Right ventricle myocardium inferior (tissue), 1 donor: ENCODE measurements at places on chromosomes 16 and 17.

GRCh38 chr16:47694543-47694942 lies 233.4 kb downstream of the PHKB start:
- DNase-seq: no peak

DNA sequence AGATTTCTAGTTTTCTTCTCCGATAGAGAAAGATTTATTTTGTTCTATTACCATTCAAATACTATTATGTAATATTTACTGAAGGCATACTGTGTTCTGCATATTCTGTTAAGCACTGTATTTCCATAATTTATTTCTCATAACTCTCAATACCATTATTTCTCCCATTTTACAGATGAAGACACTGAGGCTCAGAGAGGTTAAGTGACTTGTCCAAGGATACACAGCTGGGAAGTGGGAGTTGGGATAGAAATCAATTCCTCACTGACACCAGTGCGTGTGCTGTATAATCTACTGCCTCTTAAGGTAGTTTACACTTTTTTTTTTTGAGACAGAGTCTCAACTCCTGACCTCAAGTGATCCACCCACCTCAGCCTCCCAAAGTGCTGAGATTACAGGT lies 7.4 kb downstream of the NLRC3 start:
- DNase-seq: no peak

DNA sequence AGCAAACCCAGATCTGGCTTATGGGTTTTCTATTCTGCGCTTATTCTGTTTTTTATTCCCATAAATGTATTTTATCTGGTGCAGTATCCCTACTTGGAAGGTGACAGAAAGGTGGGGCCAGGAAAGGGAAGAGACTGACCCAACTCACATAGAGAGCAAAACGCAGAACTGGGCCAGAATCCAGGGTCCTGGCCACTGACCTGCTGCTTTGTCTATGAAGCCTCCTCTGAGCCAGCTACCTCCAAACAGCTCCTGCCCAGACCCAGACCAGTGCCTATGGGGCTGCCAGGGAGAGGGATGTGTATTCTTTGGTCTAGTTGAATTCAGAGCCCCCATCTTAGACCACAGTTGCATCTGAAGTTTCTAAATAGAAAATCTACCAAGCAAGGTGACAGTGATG lies 36.4 kb upstream of the CES5A start:
- DNase-seq: no peak

- DNase-seq: no peak
Measured at GRCh38 chr16:14464192-14464591, 165.9 kb downstream of the PARN start.

- no peak for DNase-seq
Measured at GRCh38 chr16:29686740-29687332, 7.9 kb downstream of the QPRT start.

- DNase-seq: peak; percentile 85
Measured at GRCh38 chr17:38428112-38428642, at the start of gene ARHGAP23. Gene ARHGAP23, plus strand, starts transcription at chr17:38428464. Its CDS starts 22 bp downstream, at chr17:38428486.

DNA sequence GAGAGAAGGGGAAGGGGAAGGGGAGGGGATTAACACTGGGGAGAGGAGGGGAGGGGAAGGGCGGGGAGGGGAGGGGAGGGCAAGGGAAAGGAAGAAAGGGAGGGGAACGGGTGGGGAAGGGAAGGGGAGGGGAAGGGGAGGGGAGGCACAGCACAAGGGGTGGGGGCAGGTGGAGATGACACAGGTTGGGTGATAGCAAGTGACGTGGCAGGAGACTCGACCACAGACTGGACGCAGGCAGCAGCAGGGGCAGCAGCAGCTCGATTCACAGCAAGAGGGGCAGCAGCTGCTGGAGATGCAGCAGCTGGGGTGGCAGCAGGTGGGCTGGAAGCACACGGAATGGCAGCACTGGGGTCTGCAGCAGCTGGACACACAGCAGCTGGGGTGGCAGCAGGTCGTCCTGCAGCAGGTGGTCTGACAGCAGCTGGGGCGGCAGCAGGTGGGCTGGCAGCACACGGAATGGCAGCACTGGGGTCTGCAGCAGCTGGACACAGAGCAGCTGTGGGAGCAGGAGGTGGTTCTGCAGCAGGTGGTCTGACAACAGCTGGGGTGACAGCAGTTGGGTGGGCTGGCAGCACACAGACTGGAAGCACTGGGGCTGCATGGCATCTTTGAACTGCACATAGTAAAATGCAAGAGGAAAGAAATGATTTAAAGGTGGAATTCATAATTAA lies at the start of gene KRTAP4-16:
KRTAP4-16 (minus strand) TSS at position 624 of the 674 bp plus-strand sequence; CDS start at position 624, 0 bp downstream.
- DNase-seq: no peak

- DNase-seq: no peak
Measured at GRCh38 chr16:29974291-29975133, 844 bp downstream of the TAOK2 start.

DNA sequence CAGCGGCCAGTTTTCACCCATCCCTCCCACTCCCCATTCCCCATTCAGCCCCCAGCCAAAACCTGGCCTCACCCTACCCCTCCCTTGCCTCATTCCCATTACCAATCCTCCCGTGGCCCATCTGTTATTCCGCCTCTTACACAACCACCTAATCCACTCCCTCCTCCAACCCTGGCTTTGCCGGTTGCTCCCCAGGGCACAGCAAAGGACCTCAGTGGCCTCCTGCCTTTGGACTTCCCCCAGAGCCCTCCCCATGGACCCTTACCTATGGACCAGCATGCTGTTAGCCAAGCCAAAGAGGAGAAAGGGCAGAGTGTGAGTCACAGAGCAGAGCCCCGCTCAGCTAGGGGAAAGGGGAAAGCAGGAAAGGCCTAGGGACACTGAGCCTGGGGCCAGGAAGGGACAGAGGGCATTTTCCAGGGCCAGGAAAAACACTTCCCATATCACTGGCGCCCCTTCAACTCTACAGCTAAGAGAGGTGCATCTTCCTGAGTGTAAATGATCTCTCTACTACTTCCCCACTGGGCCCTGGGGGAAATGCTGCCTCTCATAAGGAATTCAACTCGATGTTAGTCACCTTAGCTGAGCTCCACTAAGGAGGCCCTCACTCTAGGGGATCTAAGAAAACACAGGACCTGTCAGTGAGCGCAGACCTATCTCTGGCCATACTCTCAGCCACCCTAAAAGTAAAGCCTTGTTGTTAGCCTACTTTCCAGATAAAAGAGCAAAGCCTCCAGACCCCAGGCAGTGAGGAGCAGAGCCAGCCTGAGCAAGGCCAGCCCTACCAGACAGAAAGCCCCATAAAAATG lies 10.6 kb downstream of the PEMT start:
- DNase-seq: no peak

DNA sequence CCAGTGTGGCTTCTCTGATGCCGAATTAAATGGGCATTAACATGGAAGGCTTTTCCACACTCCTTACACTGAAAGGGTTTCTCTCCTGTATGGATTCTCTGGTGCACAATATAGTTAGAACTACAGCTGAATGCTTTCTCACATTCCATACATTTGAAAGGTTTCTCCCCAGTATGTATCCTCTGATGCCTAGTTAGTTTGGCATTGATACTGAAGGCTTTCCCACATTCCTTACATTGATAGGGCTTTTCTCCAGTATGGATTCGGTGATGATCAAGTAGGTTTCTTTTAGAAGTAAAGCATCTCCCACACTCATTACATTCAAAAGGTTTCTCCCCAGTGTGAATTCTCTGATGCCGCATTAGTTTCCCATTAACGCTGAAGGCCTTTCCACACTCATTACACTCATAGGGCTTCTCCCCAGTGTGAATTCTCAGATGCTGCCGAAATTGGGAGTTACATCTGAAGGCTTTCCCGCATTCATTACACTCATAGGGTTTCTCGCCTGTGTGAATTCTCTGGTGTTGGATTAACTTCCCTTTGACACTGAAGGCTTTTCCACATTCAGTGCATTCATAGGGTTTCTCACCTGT lies 6.5 kb upstream of the TLE7 start:
- DNase-seq: no peak

DNA sequence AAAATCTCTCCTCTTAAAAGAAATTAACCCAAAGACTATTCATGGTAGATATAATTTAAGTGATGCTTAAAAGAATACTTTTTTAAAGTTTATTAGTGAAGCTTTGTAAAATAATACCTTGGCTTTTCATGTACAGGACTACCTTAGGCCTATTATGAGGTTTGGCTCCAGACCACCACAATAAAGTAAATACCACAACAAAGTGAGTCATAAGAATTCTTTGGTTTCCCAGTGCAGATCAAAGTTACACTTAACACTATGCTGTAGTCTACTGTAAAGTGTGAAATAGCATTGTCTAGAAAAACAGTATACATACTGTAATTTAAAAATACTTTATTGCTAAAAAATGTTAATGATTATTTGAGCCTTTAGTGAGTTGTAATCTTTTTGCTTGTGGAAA lies 31.7 kb downstream of the CLTC start:
- no peak for DNase-seq

DNA sequence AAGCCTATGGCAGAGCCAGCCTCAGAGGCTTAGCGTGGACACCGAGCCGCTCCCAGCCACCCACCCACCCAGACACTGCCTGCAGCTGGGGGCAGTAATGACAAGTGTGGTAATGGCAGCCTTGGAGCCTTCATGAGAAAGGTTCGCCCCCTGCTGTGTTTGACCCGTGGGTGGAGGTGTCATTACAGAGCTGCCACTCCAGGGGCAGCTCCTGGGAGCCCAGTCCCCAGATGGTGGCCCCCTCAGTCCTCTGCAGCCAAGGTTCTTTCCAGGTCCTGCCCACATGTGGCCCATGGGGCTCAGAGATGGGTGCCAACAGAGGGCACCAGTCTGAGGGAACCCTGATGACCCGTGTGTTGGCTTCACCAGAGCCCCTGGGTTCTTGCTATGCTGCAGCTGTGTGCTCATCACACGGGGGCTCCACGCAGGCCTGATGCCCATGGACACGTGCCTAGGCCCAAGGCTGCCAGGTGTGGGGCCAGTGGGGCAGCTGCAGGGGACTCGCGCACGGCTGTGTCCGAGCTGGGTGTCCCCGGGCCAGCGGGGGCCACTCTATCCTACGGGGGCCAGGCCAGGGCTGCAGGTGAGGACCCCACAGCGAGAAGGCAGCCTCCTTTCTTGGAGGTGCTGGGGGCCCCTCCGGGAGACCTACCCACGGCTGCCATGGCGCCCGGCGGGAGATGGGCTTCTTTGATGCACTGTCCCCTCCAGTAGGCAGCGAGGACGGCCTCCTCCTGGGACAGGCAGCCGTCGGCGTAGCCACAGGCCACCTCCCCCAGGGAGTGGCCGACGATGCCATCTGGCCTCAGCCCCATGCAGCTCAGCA lies 8.1 kb downstream of the FASN start:
- peak; percentile 53 for DNase-seq
